ENCODE measurements at places on chromosomes 5 and 9.

DNA sequence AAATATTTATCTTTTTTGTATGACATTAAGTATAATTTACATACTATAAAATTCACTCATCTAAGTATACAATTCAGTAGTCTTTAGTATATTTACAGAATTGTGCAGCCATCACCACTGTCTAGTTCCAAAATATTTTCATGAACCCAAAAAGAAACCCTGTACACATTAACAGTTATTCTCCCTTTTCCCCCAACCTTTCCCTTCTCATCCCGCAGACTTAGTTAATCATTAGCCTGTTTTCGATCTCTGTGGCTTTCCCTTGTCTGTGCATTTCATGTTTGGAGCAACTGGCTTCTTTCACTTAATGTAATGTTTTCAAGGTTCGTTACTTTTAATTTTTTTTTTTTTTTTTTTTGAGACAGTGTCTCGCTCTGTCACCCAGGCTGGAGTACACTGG is 37.5 kb downstream of the MTREX start:
- DNase-seq: no peak

GRCh38 chr9:124019771-124020519 is 8.4 kb downstream of the LHX2 start:
- no peak for DNase-seq

DNA sequence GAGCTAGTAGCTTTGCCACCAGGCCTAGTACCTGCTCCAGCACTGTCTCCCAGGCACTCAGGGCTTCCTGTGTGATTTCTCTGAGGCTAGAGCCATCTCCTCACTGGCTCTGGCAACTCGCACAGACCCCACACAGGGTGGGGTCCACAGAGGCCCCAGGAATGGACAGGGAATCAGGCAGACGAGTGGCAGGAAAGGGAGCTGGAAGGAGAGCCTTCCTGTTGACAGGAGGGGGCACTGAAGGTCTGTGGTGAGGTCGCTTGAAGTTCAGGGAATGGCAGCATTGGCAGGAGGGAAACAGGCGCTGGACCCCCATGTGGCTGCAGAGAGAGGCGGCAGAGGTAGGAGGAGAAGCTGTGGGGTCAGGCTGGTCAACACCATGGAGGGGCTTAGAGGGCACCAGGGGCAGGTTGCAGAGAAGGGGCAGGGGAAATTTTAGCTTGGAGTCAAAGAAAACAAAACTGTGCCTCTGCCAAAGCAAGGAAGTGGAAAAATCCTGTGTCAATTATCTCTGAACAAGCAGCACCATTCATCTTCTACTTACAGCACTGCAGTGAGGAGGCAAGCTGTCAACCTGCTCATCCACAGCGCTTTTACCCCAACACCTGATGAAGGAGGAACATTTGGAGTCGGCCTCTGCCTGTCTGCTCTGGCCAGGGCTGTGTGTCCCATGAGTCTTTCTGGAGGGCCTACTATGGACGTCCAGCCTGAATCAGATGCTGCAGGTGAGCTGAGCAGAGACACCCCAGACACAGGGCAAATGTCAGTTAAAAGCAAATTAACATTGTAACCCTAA is 270.2 kb downstream of the FSTL4 start:
- no peak for DNase-seq

DNA sequence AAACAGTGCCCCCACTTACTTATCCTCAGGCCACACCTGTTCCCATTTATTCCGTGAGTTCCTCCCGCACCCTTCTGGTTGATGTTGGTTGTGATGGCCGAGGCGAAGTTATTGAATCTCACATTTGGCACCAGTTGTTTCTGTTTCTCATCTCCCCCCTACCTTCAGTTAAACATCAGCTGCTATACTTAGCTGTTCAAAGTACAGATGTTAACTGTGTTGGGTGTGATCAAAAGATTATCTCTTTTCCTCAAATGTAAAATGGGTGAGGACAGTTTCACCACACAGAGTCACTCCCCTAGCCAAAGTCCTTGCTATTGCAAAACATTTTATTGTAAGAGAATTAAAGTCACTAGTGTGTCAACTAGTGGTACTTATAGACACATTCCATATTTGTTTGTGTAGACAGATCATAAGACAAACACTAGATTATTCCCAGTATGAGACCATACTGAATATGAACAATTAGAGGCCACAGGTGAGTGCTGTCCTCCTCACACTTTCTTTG is 43.2 kb upstream of the PRSS3 start:
- no peak for DNase-seq

- DNase-seq: peak; percentile 24
Observed at GRCh38 chr5:115831163-115831768, 10.1 kb downstream of the ATG12 start.

DNA sequence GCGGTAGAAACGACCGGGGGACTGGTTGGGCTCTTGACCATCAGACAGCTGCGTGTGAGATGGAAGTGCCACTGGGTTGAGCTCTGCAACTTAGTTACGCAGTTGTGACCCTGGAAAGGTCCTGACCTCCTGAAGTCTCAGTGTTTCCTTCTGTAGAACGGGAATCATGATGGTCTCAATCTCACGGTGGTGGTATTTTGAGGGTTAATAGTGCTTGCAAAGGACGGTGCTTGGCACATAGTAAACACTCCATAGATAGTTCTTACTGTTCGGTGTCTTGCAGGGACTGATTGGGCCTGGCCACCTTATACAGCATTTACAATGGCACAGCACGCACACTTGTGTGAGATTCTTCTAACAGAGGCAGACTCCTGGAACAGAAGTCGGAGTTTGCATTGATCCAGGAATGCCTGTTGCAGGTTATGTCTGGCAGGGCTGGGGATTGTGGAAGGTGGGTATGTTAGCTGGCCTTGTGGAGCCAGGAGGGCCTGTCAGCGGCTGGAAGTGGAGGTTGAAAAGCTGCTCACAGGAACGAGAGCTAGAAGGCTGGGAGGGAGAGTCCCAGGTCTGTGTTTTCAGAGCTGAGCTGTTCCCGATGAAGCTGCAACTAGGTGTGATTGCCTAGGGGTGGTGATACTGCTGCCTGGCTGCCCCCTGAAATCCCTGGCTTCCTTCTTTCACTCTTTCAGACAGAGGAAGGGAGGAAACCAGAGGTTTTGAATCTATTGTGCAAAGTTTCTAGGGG is 962 bp upstream of the TXN start:
- DNase-seq: no peak

- DNase-seq: no peak
Observed at GRCh38 chr5:160327818-160328217, 15.5 kb upstream of the CCNJL start.

DNA sequence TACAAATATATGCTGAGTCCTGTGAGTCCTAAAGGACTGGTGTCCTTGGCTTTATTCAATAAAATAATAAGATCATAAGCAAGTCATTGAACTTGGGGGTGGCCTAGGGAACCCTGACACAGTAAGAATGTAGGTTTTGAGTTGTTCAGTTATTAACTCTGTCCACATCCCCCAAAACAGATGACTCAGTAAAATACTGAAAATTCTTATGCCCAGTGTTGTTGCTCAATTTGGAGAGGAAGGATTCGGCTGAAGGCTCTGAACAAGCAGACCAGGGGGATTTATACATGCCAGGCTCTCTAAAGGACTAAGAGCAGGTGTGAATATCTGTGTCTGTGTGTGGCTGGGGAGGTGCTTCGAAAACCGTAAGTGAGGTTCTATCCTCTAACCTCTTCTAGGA is 173.7 kb downstream of the RMI1 start:
- DNase-seq: no peak
